ENCODE measurements at places on chromosomes 6 and 20. TPM values are rescaled to one million over a fixed set of nuclear protein-coding genes. Genes with fewer than 3 reads are reported as not detected.
A peak's percentile ranks its signal among the peaks of the same experiment; 100 is the strongest.

Gene KCNB1
- not detected for total RNA-seq

Gene TULP1
- total RNA-seq: not detected

Gene CRYBG1
- total RNA-seq: 8.1 TPM

- no peak for DNase-seq
These were observed 21.9 kb downstream of the MYH7B start for GRCh38 chr20:34977365-34978091.

- no peak for DNase-seq
These were observed 161.5 kb downstream of the PACRG start for GRCh38 chr6:162889303-162889702.

DNA sequence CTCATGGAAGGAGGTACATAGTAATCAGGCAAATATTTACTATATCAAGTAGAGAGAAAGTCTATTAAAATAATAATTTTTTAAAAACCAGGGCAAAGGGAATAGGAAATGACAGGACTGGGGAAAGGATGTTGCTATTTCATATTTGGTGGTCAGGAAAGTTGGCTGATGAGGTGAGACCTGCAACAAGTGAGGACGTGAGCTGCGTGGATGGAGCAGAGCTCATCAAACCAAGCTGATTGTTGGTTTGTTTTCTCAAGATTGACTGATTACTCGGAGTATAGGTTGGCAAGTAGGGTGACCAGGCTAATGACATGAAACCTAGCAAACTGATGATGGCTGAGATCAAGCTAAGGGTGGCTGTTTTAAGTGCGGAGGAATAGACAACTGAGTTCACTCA lies 6.0 kb downstream of the GJA1 start:
- no peak for DNase-seq

- DNase-seq: peak; percentile 65
These were observed 266.7 kb upstream of the SULF2 start for GRCh38 chr20:48051794-48052474.

GRCh38 chr20:24752612-24753011 lies 196.5 kb upstream of the CST7 start:
- DNase-seq: no peak

DNA sequence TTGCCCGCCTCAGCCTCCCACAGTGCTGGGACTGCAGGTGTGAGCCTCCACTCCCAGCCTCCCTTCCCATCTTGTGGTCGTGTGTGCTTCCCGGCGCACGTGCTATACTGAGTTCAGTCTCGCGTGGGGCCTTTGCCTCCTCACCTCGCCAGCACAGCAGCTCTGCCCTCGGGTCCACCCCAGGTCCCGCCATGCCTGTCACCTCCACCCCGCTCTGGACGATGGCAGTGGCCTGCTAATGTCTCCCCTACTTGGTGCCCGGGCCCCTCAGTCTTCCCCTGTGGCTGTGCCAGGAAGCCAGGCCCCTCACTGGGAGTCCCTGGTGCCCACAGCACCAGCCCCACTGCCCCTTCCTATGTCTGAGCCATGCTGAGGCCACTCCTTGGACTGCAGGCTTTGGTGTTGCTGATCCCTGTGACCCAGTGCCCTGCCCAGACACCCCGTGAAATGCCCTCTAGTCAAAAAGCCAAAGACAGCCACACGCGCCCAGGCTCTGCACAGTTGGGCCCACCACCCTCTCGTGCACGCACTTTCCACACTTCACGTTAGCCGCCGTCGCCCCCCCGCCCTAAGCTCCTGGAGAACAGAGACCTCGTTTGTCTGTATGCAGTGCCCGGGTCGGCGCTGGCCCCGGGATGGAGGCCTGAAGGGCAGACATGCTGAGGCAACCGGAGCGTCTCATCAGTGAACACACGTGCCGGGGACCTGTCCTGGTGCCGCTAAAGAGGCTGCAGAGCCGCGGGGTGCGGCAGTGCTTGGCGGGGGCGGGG lies 14.3 kb downstream of the HRH3 start:
- DNase-seq: no peak
